ENCODE measurements at places on chromosomes 5 and 9.

DNA sequence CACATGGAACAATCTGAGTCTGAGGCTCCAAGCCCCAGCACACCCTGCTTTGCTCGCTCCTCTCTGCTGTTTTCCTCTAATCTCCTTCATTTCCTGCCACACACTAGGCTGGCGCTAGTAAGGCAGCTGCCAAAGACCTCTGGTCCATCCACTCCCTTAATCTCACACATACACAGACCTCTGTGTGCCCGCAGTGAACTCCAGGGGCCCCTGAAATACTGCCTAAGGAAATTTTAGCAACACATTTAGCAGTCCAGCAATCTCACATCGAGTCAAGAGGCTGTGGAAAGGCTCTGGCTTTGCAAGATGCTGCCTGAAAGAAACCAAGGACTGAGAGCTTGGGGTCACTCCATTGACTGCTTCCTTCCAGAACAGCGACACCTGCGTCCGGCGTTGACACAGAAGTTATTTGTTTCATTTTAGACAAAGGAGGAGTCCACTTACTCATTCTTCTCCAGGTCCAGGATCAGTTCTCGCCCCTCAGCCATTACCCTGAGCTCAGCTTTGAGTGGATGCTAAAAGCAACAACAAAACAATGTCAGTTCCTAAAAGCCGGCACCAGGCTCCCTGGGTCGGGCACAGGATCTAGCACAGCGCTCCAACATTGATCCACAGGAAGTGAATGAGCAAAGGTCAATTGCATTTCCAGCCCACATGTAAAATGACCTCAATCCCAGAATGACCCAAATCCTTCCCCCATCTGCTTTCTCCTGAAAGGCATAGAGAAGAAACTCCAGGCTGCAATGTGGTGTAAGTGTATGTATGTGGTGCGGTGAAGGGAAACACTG lies 11.5 kb downstream of the ADAM19 start:
- no peak for DNase-seq

GRCh38 chr5:85108471-85108870 lies 723.8 kb upstream of the EDIL3 start:
- no peak for DNase-seq

DNA sequence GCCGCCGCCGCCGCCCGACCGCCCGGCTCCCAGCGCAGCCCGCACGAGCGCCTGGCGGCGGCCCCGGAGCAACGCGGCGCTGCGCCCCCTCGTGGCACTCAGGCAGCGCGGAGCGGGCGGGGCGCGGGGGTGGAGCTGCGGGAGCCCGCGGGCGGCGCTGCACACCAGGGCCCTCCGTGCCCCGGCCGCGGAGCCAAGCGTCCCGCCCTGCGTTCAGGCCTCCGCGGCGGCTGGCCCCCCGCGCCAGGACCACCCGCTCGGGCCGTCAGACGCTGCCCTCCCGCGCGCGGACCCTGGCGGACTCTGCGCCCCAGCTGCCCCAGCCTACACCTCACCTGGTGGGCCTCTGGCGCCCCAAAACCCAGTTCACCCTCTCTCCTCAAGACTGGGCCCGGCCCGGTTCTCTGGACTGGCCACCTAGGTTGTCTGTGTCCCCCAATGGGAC lies at the start of gene RASGEF1C:
RASGEF1C (minus strand) TSS at position 75 of the 445 bp plus-strand sequence. CDS start 71,159 bp downstream, outside the sequence.
- DNase-seq = peak; percentile 88

- DNase-seq = no peak
Observed at GRCh38 chr9:98215821-98216220, 23.4 kb upstream of the CORO2A start.

GRCh38 chr5:115977096-115977495 lies 14.8 kb downstream of the LVRN start:
- DNase-seq = no peak

DNA sequence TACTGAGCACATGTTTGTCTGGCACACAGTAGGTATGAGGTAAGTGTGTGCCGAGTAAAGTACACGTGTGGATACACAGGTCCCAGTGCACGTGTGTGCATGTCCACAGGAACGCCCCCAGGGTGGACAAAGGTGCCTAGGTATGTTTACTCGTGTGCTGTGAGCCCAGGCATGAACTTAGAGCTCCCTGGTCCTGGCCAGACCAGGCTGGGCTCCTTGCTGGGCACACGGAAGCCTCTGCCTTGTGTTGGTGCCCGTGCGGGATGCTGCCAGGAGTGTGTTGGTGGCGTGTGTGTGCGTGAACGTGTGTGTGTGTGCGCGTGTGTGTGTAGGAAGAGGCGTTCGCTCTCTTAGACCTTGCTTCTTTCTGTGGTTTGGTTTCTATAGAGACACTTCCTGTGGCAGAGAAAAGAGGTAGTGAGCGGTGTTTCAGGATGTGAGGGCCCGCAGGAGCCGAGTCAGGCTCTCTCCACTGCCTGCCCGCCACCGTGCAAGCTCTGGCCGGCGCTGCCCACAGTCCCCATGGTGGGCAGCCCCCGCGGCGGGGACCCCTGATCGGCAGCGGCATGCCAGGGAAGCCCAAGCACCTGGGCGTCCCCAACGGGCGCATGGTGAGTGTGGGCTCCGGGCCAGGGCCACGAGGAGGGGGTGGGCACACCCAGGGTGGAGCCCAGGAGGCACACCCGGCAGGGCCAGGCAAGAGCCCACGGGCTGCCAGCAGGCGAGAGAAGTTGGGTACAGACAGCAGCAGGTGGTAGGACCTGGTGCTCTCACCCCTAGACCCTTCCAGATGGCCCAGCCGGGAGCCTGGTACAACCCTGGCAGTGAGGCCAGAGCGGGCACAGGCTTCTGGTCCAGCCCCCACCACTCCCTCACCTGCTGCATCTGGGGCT lies at the start of gene RGS14:
RGS14 (plus strand) TSS at position 466 of the 893 bp plus-strand sequence; CDS start at position 567, 101 bp downstream.
- DNase-seq = no peak

- no peak for DNase-seq
Observed at GRCh38 chr5:122401976-122402725, 90.1 kb downstream of the SNCAIP start.

GRCh38 chr9:108473209-108474112 lies 382.3 kb downstream of the ACTL7B start:
- DNase-seq = no peak

DNA sequence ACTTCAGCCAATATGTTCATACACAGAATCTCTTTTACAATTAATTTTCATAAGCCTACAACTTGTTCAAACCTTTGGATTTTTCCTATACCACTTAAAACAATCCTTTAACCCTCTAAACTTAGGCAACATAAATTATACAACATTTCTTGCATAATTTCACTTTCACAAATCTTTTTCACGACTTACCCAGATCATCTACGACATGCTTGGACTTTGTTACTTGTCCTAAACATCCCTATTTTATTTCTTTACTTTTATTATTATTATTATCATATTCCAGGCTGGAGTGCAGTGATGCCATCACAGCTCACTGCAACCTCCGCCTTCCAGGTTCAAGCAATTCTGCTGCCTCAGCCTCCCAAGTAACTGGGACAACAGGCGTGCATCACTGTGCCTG lies 68.0 kb downstream of the CACNA1B start:
- DNase-seq = no peak

DNA sequence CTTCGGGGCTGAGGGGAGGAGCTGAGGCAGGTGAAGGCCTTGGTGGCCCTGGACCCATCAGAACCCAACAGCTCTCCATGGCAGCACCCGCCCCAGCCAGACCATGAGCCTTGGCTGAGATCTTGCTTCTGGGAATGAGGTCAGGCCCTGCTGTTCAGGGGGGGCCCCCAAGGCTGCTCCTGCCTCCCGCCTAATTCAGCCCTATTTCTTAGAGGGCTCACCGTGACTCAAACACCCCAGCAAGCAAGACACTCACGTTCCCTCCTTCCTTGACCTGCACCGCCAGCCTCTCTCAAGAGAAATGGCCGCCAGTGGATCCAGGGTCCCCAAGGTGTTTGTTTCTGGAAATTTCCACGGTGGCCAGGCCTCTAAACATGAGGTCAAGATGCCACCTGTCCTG lies 61.4 kb upstream of the PPP1R26 start:
- DNase-seq = no peak

- no peak for DNase-seq
Observed at GRCh38 chr9:129988607-129989361, 54.2 kb downstream of the FNBP1 start.

DNA sequence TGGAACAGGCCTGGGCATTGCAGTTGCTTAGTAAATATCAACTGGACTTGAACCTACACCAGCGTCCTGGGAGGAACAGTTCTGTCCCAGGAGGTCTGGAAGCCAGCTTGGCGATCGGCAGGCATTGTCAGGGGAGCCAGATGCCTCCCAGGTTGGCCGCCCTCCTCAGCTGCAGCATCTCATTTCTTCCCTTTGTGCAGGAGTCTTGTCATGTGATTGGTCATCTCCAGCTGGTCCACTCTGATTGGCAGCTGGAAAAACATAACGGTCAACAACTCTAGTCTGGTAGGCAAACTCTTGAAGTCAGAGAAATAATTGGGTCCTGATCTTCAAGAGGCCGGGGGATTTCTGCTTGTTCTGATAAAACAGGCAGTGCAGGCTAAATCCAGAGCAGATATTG lies 29.6 kb upstream of the NCS1 start:
- no peak for DNase-seq

- no peak for DNase-seq
Observed at GRCh38 chr9:16514131-16514530, 356.3 kb downstream of the BNC2 start.

- no peak for DNase-seq
Observed at GRCh38 chr5:6222121-6222520, 156.2 kb downstream of the MED10 start.

DNA sequence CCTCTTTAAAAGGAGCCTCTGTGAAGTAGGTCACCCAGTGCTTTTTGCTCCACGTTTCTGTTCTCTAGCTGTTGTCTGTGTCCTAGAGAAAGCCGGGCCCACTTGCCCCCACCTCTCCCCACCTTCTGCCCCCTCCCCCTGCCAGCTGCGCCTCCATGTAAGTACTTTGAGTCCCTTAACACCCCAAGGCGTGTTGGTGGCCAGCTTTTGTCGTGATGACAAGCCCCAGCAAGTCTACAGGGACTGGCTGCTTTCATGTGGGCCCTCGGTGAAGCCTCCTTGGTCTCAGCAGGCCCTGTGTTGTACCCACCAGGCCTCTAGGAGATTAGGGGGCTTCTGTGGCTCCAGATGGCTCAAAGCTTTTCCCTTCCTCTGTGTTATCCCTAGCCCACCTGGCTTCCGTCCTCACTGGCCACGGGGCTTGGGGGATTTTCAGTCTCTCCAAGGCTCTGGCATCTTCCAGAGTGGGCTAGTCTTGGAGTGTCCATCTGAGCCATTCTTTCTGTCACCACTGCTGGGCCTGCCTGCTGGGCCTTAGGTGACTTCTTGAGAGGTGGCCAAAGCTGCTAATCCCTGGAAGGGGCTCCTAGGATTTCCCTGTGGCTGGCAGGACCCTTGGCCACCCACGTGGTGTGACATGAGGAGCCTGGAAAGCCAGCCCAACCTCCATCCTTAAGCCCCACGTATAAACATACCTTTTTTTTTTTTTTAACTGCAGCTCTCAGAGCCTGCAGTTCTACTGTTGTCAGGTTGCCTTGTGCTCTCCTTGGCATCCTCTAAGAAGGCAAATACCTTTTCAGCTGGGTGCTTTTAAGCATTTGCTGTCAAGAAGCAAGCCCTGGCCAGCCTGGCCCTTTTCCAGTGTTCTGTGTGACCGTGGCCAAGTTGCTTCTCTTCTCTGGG lies 1.1 kb upstream of the NDST1 start:
- DNase-seq = no peak

DNA sequence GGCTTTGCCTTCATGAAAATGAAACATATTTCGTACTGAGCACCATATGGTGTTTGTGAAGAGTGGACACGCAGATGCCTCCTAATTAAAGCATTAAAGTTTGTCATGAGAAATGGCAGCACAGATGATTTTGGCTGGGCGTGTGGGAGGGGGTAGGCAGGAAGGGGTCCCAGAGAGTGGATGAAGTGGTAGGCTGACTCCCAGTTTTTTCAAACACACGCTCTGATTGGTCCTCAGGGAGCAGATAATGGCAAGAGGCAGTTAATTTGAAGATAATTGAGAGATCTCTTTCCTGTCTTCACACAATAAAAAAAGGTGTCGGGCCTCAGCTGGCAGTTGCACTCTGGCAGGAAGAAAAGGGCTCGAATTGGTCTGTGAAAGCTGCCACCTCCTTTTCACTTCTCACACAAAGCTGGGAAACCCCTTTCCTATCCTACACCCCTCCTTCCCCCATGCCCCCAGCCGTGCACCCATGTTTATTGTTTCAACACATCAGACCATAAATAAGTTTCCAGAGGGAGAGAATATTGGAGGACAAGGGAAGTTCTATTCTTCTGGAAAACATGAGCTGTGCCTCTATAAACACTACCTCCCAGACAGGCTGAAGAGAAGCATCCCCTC lies 429.6 kb downstream of the ARHGEF28 start:
- no peak for DNase-seq

- no peak for DNase-seq
Observed at GRCh38 chr5:175466700-175467318, 11.6 kb upstream of the SFXN1 start.

- DNase-seq = no peak
Observed at GRCh38 chr5:158819840-158820620, 279.7 kb downstream of the EBF1 start.

- DNase-seq = peak; percentile 30
Observed at GRCh38 chr9:112086627-112087026, 88.5 kb downstream of the SUSD1 start.

- no peak for DNase-seq
Observed at GRCh38 chr5:181114844-181115778, 15.9 kb downstream of the OR2V1 start.

GRCh38 chr5:172493906-172494305 lies 39.6 kb upstream of the SH3PXD2B start:
- no peak for DNase-seq

DNA sequence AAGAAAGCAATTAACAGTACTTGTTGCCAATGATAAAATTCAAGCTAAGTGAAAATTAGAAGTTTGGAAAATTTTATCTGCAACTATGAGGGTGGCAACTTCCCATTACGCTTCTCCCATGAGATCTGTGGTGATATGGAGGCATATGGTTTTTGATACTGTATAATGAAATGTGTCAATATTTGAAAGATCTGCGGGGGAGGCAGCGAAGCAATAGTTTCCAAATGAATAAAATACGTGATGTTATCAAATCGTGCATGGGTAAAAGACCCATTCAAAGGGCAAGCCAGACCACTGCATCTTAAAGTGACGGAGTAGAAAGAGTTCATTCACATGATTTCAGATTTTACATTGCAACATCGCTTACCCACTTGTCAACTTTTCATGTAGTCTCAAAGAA lies 20.9 kb upstream of the BOD1 start:
- DNase-seq = no peak

- DNase-seq = no peak
Observed at GRCh38 chr5:33277061-33277650, 163.6 kb upstream of the TARS1 start.

- DNase-seq = no peak
Observed at GRCh38 chr9:29691145-29691544, 2117.9 kb upstream of the C9orf72 start.

DNA sequence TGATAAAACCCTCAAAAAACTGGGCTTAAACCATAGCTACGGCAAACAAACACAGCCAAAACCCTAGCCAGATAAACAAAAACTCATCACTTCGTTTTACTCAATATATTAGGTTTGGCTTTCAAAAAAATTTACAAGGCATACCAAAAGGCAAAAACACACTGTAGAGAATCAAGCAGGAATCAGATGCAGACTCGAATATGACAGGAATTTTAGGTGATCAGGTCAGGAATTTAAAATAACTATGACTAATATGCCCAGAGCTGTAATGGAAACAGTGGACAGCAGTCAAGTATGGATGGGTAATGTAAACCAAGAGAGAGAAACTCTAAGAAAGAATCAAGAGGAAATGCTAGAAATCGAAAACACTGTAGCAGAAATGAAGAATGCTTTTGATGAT lies 26.5 kb upstream of the DOCK2 start:
- DNase-seq = no peak

Measured in frontal cortex (tissue), 4 donors.